ENCODE measurements at places on chromosomes 12 and 14. TPM values are rescaled to one million over a fixed set of nuclear protein-coding genes. Genes with fewer than 3 reads are reported as not detected.

- no peaks in the 10 kb centered on the region for H3K4me1 ChIP-seq
- no peak for DNase-seq
- peaks cover 4% of the 10 kb centered on the region for H3K27me3 ChIP-seq
These were observed 10.1 kb downstream of the TMEM119 start for GRCh38 chr12:108587826-108588225.

DNA sequence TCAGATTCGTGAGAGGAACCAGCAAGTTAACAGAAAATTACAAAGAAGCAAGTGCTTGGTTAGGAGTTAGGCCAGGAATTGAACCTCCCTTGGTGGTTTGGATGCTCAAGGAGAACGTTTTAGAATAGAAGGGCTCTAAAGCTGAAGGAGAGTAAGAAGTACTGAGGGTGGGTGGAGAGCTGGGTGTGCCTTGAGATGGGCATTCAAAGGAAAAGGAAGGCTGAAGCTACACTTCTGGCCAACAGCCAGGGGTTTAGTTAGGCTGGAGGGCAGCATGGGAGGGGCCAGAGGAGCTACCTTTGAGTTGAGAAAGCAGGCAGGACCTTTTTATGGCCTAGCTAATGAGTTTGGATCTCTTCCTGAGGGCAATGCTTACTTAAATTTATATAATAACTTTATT lies 421.2 kb downstream of the CCDC91 start:
- H3K27me3 ChIP-seq = peaks cover 7% of the 10 kb centered on the region
- DNase-seq = no peak
- H3K4me1 ChIP-seq = peaks cover 6% of the 10 kb centered on the region
- H3K4me3 ChIP-seq = no peak overlapping the region
- H3K27ac ChIP-seq = no peak overlapping the region
- peaks cover 10% of the 10 kb centered on the region for H3K36me3 ChIP-seq

DNA sequence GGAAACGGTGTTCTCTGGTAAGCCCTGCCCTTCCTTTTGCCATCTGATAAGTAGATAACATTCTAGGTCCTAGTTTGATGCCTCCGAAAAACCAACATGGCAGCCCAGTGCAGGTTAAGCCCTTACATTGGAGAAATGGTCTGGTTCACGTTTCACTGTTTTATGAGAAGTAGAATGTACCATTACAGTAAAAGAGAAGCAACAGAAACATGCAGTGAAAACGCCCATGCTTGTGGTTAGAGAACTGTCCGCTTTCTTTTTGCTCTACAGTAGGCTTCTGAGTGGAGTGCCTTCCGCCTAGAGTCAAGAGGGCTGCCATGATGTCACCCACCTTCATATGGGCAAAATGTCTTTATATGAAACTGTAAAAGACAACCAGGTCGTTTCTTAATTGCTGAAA lies 190.4 kb upstream of the BCL2L14 start:
- H3K4me3 ChIP-seq = no peak overlapping the region
- H3K4me1 ChIP-seq = peaks cover 79% of the 10 kb centered on the region
- DNase-seq = no peak
- no peak overlapping the region for H3K27ac ChIP-seq

The TBX5 gene
- total RNA-seq = 26.5 TPM

The AQP2 gene
- total RNA-seq = not detected

DNA sequence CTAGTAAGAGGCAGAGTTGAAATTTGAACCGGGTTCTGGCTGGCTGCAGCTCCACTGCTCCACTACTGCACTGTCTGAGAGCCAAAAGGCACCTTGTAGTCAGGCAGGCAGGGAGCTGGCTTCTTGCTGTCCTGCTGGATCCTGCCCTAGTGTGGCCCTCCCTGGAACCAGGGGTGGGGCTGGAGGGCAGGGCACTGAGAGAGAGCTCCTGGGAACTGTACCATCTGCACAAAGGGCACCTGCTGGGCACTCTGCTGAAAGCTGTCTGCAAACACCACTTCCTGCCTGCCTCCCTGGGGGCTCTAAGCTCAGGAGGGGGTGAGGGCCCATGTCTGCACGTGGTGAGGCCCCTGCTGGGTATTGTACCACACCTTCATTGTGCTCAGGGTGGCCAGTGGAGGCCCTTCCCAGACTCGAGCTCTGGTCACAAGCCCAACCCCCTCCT lies 19.0 kb upstream of the TCL1B start:
- H3K27me3 ChIP-seq = peaks cover 5% of the 10 kb centered on the region
- H3K4me3 ChIP-seq = no peak overlapping the region
- H3K27ac ChIP-seq = no peak overlapping the region
- no peak for DNase-seq
- H3K4me1 ChIP-seq = no peaks in the 10 kb centered on the region
- no peaks in the 10 kb centered on the region for H3K36me3 ChIP-seq

GRCh38 chr14:96686126-96686525 lies 111.1 kb upstream of the VRK1 start:
- H3K4me1 ChIP-seq = no peaks in the 10 kb centered on the region
- H3K36me3 ChIP-seq = no peaks in the 10 kb centered on the region
- H3K4me3 ChIP-seq = no peak overlapping the region

The GDF3 gene
- not detected for total RNA-seq

DNA sequence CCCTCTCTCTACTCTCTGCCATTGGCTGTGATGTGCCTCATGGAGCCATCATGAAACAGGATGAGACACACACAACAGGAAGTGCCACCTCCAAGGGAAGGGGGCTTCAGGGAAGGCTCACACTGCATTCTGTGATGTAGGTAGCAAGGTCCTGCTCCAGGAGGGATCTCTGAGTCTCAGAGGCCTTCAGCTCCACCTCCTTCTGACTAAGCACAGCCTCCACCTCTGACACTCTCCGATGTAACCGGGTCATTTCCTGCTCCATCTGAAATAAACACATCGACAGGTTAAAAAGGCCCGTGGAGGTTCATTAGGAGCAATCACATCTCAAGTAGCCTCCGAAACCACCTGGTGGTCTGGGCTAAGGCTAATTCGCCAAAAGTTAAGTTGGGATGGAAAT lies 93.3 kb downstream of the CIT start:
- peak overlapping the region; percentile 13 for H3K27ac ChIP-seq
- H3K27me3 ChIP-seq = peaks cover 2% of the 10 kb centered on the region
- peaks cover 37% of the 10 kb centered on the region for H3K36me3 ChIP-seq
- H3K4me1 ChIP-seq = peaks cover 18% of the 10 kb centered on the region
- no peak overlapping the region for H3K4me3 ChIP-seq

DNA sequence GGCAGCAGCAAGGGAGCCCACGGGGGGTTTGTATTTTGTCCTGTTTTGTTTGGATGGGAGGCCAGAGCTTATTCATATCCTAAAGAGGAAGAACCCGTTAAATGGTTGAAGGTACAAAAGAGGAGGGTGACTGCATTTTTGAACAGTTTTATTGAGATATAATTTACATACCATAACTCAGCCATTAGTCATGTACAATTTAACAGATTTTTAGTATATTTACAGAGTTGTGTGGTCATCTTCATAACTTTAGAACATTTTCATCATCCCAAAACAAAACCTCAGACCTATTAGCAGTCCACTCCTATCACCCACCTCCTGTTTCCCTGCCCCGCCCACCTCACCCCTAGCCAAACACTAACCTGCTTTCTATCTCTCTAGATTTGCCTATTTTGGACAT lies 12.6 kb downstream of the NRDE2 start:
- H3K27ac ChIP-seq = peak overlapping the region; percentile 3
- peaks cover 28% of the 10 kb centered on the region for H3K36me3 ChIP-seq
- DNase-seq = peak; percentile 29
- H3K4me1 ChIP-seq = peaks cover 31% of the 10 kb centered on the region
- peak overlapping the region; percentile 14 for H3K4me3 ChIP-seq

GRCh38 chr12:81974762-81975161 lies 215.6 kb upstream of the PPFIA2 start:
- H3K27me3 ChIP-seq = no peaks in the 10 kb centered on the region
- DNase-seq = no peak
- H3K27ac ChIP-seq = no peak overlapping the region
- H3K4me1 ChIP-seq = no peaks in the 10 kb centered on the region
- no peak overlapping the region for H3K4me3 ChIP-seq
- no peaks in the 10 kb centered on the region for H3K36me3 ChIP-seq

DNA sequence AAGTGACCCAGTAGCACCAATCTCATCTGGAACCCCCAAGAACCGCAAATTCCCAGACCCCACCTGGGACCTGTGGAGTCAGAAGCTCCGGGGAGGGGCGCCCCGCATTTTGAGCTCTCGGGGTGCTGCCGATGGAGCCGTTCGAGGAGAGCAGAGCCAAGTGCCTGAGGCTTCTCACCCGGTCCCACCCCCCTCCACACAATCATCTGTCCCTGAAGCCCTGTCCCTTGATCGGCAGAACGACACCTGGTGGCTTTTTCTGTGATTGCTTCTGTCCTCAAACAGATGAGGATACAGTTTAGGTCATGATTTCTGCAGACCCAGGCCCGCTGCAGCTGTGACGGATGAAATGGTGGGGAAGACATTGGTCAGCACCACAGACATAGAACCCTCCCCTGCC lies 74.7 kb downstream of the NOC4L start:
- peaks cover 12% of the 10 kb centered on the region for H3K4me1 ChIP-seq
- H3K4me3 ChIP-seq = no peak overlapping the region
- H3K27me3 ChIP-seq = peaks cover 25% of the 10 kb centered on the region
- H3K27ac ChIP-seq = no peak overlapping the region

The CPNE6 gene
- not detected for total RNA-seq

- peak; percentile 71 for DNase-seq
- peaks cover 71% of the 10 kb centered on the region for H3K4me1 ChIP-seq
- H3K27me3 ChIP-seq = no peaks in the 10 kb centered on the region
- H3K27ac ChIP-seq = peak overlapping the region; percentile 73
These were observed 114.5 kb downstream of the ETV6 start for GRCh38 chr12:11763760-11764520.

DNA sequence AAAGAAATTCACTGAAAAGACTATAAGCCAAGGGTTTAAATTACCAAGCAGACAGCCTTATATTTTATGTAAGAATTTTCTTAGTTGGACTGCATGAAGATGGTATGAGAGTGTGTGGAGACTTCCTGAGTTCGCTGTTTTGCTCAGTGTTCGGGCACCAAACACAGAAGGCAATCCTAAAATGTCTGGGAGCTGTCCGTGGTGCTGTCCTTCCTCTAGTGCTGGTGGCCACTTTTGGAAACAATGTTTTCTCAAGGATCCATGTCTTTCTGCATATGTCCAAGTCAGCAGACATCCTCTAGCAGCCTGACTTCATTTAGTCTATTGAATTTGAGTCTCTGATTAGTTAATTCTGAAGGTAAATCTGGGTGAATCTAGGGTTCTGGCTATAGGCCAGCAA lies 135.8 kb downstream of the SLC8A3 start:
- no peak overlapping the region for H3K27ac ChIP-seq
- no peak for DNase-seq
- H3K4me3 ChIP-seq = no peak overlapping the region
- H3K36me3 ChIP-seq = no peaks in the 10 kb centered on the region

DNA sequence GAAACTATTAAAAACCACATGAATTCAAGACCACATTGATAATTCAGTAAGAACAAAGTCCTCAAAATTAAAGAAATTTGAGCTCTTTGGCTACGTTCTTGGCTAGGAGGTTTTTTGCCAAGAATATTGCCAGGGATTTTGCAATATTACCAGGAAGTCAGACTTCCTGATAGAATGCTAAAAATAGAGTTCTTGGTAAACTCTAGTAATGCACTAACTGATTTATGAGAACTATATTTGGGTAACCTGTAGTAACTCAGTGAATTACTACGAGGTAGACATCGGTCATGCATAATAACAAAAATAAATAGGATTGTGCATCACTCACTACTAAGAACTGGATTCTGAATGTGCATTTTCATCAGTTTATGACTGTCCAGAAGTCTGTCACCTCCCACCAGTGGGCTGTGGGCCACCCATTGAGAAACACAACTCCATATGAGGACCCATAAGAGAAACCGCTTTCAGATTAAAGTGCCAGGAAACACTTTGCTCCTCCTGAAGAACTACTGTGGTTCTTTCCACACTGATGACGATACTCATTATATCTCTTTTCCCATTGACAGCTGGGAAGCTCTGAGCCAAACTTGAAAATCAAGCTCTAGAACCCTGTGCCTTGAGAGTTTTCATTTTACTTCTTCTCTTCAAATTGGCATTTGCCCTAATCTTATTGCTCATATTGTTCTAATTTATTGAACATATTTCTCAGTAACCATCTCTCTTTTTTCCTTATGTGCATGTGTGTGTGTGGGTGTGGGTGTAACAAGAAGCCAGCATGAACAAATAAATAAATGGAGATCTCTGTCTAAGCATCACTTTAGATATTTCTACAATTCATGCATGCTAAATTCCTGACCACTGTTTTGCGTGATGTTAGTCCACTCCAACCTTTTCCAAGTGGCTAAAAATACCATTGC lies 116.6 kb downstream of the BCL11B start:
- H3K36me3 ChIP-seq = no peaks in the 10 kb centered on the region
- no peaks in the 10 kb centered on the region for H3K27me3 ChIP-seq
- no peak overlapping the region for H3K27ac ChIP-seq
- H3K4me1 ChIP-seq = no peaks in the 10 kb centered on the region

DNA sequence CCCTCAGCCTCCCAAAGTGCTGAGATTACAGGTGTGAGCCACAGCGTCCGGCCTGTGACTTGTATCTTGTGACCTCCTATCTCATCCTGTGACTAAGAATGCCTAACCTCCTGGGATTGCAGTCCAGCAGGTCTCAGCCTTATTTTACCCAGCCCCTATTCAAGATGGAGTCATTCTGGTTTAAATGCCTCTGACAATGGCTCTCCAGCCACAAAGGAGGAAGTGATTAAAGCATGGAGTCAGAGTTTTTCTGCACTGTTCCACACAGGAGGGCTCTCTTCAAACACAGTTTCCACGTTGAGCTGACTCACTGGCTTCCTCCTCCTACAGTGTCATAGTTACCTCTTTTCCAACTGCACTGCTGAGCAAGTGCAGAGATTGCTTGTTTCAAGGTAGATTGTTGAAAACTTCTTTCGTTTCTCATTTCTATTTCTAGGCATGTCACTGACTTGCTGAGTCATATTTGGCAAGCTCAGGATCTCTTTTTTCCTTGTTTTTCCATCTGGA lies 383.8 kb downstream of the PCNX1 start:
- DNase-seq = peak; percentile 78
- H3K36me3 ChIP-seq = no peaks in the 10 kb centered on the region
- H3K4me3 ChIP-seq = peak overlapping the region; percentile 65
- H3K4me1 ChIP-seq = peaks cover 25% of the 10 kb centered on the region
- peak overlapping the region; percentile 94 for H3K27ac ChIP-seq

- no peak overlapping the region for H3K4me3 ChIP-seq
- 0 out of 2 replicates have a peak, but pooled peaks cover 5% of the 10 kb centered on the region for H3K36me3 ChIP-seq
- DNase-seq = no peak
- peaks cover 71% of the 10 kb centered on the region for H3K27me3 ChIP-seq
These were observed 641 bp upstream of the HOXC12 start for GRCh38 chr12:53953831-53954693.

DNA sequence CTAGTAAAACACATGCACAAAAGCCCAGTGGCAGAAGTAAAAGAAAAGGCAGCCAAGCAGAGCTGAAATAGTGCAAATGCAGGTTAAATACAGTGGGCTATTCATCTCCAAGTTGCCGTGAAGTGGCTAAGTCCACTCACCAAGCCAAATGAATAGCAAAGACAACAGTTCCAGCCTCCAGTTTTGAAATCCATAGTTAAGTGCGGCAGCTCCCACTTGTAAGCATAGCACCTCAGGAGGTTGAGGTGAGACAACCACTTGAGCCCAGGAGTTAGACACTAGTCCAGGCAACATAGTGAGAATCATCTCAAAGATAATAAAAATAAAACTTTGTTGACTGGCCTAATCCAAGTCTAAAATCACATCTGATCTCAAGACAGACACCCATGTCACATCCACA lies 9.8 kb upstream of the PHLDA1 start:
- no peak for DNase-seq
- peaks cover 36% of the 10 kb centered on the region for H3K4me1 ChIP-seq
- no peaks in the 10 kb centered on the region for H3K27me3 ChIP-seq
- peaks cover 15% of the 10 kb centered on the region for H3K36me3 ChIP-seq

All from HFFc6 (cell line).